ENCODE measurements at places on chromosomes 1 and 21.

DNA sequence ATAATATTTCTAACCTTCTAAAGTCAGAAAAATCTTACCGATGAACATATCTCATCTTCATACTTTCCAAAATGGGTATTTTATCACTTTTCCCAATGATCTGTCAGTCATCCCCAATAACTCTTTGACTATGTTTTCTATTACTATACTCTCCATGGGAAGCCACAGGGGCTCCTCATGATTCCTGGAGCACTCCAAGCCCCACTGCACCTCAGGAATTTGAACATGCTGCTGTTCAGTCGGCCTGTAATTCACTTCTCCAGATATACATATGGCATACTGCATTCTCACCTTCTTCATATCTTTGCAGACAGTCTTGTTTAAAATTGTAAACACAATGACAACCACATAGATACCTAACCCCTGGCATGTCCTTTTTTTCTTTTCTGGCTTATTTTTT is 333.0 kb downstream of the BRINP3 start:
- DNase-seq, result no peak

DNA sequence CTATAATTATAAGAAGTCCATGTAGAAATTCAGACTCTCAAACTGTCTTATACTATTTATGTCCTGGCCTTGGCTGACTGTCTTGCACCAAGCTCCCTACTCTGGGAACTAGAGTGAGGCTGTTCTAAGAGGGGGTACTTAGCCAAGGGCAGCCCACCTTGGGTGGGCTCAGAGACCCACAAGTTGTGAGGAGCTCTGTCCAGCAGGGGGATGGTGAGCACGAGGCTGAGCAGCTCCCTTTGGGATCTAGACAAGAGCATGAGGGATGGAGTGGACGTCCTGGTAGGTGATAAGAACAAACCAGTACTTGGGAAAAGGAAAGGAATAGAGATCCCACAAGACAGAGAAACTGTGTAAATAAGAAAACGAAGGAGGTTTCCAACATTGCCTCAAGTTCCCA is 127.1 kb upstream of the SLC44A3 start:
- DNase-seq, result no peak

DNA sequence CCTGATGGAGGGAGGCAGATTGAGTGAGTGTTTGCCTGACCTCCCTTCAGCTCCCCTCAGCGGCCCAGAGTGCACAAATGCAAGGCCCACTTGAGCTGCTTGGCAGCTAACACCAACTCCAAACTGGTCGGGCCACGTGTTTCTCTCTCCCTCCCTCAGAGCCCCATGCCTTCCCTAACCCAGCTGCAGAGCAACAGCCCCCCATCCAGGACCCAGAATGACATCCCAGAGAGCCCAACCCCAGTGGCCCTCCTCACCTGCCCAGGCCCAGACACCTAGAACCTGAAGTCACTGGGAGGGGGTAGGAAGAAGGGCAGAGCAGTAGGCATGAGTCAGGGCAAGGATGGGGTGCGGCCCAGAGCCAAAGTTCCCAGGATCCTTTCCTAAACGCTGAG is 789 bp upstream of the S100A14 start:
- no peak for DNase-seq

DNA sequence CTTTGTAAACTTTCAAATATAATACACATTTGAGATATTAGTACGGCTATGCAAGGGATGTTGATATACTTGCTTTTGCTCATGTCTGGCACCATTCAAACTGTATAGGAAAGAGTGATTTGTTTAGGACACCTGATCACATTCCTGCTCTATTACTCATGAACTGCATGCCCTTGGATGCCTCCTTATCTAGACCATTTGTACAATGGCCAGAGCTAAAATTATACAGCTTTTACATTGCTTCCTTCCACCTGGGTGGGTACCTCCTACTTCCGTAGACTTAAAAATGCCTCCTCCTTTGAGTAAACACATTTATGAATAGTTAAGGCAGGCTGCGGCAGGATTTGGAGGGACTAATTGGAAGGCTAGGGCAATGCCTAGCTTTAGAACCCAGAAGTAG is 85.4 kb upstream of the PBX1 start:
- no peak for DNase-seq

DNA sequence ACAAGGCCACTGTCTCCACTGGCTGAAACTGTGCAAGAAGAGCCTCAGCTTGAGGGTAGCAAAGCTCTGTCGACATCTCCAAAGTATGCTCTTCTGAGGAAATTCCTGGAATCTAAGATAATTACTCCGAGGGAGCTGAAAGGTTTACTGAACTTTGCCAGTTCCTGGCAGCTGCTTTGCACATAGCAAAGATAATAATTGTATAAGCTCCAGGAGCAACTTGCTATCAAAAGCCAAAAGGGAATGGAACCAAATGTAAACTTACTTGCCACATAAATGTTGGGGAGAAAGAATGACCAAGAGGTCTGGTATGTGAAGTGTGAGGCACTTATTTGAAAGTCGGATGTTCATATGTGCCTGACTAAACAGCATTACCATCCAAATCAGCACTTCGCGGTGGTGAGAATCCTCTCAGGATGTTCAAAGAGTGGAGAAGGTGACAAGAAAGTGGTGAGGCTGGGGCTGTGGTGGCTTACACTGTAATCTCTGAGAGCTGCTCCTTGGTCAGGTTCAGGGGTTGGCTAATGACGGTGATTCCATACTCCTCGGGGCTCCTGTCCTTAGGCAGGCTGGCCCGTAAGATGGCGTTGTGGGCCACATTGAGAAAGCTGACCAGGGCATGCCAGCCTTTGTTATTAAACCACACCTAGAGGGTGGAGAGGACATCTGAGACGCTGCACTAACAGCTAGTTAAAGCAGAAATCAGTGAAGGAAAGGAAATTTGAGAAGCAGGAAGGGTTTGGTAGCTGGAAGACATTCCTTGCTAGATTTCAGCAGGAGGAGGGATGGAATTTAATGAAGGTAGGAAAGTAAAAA is 100.0 kb downstream of the ABCA4 start:
- DNase-seq, result no peak

GRCh38 chr1:24735509-24736375 is 9.5 kb upstream of the CLIC4 start:
- no peak for DNase-seq

DNA sequence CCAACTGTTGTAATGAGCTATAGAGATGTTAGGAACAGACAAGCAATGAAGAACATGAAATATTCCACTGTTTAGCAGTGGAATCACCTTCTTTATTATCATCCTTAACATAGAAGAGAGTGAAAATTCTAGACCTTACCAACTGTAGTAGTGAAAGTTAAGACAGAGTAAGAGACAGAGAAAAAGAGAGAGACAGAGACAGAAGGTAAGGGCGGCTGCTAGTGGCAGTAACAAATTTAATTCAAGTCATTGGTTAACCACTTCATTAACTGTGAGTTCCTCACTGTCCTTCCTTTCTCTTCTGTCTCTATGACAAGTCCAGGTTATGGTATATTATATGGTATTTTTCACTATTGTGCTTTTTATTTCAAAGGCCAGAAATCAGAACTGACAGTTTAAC is 355.7 kb upstream of the ESRRG start:
- DNase-seq, result no peak

DNA sequence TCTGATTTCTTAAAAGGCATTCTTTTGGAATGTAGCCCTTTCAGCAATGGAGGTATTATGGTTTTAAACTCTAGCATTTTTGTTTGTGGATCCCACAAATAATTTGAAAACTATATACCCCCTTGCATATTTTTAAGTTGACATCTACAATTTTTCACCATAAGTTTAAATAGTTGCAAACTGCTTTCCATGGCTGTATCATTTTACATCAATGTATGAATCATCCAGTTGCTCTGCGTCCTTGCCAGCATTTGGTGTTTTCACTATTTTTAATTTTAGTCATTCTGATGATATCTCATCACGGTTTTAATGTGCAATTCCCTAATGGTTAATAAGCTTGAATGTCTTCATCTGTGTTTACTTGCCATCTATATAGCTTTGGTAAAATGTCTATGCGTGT is 20.7 kb downstream of the DIPK1A start:
- no peak for DNase-seq

DNA sequence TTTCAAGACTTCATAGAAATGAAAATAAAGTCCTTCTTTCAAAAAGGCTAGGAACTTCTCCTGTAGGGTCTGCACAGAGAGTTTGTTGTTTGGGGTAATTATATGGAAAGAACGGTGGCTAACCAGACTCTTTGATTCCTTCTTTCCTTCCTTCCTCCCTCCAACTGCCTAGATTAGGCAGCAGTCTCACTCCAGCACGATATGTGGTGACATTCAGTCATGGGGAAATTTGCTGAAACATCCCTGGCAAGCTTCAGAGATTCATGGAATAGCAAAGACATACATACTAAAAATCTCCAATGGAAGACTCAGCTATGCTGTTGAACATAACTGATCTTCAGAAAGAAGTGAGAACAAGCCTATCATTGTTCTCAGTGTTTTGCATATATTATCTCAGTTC is 4.3 kb downstream of the NTMT2 start:
- no peak for DNase-seq

DNA sequence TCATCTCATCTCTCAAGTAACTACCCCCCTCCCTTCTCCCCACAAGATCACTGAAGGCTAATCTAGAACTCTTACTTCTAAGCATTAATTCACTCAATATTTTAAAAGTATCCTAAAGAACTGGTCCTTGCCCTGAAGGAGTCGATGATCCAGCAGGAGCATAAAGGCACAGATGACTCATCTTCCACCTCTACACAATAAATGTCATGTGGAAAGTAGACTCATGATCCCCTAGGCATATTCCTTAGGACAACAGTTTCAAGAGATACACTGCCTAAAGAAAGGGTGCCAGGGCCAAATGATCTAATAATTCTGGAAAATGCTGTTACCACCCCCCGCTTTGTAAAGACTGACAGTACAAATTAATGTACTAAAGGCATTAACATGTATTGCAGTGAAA is 85.8 kb upstream of the DIRAS3 start:
- DNase-seq, result no peak

Data from left renal pelvis (tissue), 4 donors.